ENCODE measurements at places on chromosomes 16 and 17.

- DNase-seq: no peak
These were observed 8.6 kb downstream of the C16orf96 start for GRCh38 chr16:4564661-4565267.

DNA sequence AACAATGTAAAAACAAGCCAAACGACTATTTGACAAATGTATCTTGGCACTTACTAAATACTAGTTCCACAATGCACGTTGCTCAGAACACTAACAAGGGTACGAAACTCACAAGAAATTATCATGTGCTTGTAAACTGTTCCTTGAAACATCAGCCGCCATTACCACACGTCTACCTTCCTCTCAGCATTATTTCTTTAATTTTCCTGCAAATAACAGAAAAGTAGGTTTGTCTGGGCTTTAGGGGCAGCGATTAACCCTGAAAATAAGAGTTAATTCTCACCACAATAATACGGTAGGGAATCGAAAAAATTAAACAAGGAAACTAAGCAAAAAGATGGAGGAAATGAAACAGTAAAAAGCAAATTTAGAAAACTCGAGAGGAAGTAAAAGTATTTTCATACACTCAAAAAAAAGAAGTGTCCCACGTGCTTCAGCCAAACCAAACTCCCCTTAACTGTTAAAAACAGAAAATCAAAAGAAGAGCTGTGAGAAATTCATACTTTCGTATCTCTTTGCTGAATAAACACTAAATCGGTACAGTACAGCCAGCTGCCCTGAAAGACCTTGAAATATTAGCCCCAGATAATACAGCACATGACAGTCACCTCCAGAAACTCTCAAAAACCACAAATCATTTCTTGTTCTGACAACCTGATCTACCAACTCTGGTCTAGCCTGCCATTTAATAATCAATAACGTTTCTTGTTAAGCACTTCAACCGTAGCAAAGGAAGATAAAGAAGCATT lies 1.2 kb downstream of the ARHGAP17 start:
- DNase-seq: no peak

DNA sequence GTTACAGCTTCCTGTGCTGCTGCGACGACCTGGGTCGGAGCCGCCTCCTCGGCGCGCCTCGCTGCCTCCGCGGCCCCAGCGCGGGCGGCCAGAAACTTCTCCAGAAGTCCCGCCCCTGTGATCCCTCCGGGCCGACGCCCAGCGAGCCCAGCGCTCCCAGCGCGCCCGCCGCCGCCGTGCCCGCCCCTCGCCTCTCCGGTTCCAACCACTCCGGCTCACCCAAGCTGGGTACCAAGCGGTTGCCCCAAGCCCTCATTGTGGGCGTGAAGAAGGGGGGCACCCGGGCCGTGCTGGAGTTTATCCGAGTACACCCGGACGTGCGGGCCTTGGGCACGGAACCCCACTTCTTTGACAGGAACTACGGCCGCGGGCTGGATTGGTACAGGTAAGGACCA lies 746 bp downstream of the HS3ST2 start:
- DNase-seq: no peak

GRCh38 chr17:44607836-44608690 lies 48.2 kb upstream of the MEIOC start:
- DNase-seq: no peak

GRCh38 chr17:7468804-7469389 lies 10.5 kb downstream of the ZBTB4 start:
- DNase-seq: no peak

GRCh38 chr16:49594685-49595498 lies 221.3 kb downstream of the C16orf78 start:
- no peak for DNase-seq
